ENCODE measurements at places on chromosomes 7 and 10. TPM values are rescaled to one million over a fixed set of nuclear protein-coding genes. Genes with fewer than 3 reads are reported as not detected.

DNA sequence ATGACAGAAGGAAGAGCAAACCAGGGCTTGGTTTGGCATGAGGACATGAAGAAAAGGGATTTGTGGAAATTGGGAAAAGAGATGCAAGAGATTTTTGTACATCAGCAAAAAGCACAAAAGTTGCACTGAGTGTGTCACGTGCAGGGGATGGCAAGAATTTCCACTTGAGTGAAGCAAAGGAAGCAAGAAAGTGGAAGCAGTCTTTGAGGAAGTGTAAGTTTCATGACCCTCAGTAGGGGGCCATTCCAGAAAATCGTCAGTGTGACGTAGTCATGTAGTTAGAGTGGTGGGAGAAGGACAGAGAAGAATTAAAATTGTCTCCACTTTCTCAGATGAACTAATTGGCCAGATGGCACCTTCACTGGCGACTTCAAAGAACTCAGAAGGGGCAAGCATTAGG, 123.3 kb upstream of the FZD1 start:
- no peak for DNase-seq

DNA sequence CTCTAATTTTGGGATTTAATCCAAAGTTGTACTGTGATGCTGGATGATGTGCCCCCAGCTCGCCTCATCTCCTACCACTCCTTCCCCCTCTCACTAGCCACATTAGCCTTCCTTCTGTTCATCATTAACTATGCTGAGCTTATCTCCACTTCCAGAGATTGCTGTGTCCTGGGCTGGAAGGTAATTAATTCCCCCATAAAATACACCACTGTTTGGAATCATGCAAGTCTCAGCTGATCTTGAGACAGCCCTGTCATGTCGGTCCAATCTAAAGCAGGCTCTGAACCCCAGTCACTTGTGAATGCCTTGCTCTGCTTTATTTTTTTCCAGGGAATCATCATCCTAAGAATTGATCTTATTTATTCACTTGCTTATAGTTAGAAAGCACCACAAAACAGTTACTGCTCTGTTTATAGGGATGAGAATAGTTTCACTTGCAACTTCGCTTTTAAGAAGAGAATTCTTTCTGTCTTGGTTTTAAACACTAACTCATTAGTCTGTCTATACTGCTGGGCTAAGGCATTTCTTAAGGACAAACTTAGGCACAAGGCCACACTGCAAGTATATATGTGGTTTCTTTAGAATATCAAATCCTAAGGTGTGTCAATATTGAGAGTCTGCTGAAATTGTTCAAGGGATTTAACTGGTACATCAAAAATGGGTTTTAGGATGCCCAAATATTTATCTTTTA, 341.1 kb upstream of the SEMA3A start:
- no peak for DNase-seq

GRCh38 chr10:84291384-84291783, 37.0 kb upstream of the CCSER2 start:
- DNase-seq: peak; percentile 66

Gene CCDC172
- not detected for total RNA-seq

Gene MDFIC
- total RNA-seq: 24.0 TPM

Gene FAM237B
- not detected for total RNA-seq

Gene GRID2IP
- total RNA-seq: under 0.01 TPM

Gene SPDYE3
- not detected for total RNA-seq
